ENCODE measurements at places on chromosomes 4 and X. TPM values are rescaled to one million over a fixed set of nuclear protein-coding genes. Genes with fewer than 3 reads are reported as not detected.

- no peak for DNase-seq
Measured at GRCh38 chr4:161005746-161006145, 1158.1 kb downstream of the FSTL5 start.

GRCh38 chr4:140031061-140031460 lies 122.9 kb downstream of the MAML3 start:
- DNase-seq: no peak

GRCh38 chrX:76921176-76921575 lies 493.7 kb downstream of the MAGEE1 start:
- no peak for DNase-seq

DNA sequence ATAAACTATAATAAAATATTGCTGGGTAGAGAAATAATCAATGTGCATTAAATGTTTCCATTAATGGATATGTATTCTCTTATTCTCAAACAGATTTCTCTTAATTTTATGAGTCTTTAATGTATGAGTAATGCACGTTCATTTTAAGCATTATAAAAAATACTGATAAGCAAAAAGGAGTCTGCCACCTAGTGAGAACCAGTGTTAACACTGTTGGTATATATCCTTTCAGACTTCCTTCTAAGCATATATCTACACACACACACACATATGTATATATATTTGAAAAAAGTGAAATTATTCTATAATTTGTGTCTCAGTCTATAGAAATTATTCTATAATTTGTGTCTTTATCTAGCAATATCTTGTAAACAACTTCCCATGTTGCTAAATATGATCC lies 49.9 kb upstream of the MTMR1 start:
- DNase-seq: peak; percentile 22

- no peak for DNase-seq
Measured at GRCh38 chrX:42028109-42028508, 104.8 kb upstream of the CASK start.

GRCh38 chr4:40333921-40334352 lies 1.2 kb upstream of the CHRNA9 start:
- DNase-seq: peak; percentile 96

GRCh38 chr4:76821641-76822040 lies 76.3 kb downstream of the SOWAHB start:
- DNase-seq: no peak

DNA sequence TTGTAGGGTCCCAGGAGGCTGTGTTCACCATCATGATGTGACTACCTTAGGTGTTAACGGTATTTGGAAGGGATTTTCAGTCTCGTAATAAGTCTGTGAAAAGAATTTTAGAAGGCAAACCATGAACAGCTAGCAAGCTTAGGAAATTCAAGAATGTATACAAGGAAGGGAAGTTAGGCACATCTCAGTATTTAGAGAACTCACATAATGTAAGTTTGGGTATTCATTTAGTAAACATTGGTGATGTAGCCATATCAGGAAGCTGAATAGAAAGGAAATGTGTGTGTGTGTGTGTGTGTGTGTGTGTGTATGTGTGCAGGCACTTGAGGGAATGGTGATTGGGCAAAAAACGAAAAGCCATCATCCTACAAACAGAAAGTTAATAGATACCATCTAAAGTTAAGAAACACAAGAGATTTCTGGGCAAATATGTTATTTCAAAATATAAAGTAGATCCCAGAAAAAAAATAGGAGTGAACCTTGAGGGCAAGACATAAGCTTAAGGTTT lies 34.7 kb upstream of the PRKX start:
- DNase-seq: no peak

- no peak for DNase-seq
Measured at GRCh38 chr4:39134683-39135306, 47.5 kb upstream of the WDR19 start.

GRCh38 chrX:19512961-19513360 lies 2.3 kb downstream of the MAP3K15 start:
- no peak for DNase-seq

GRCh38 chr4:123986268-123986798 lies 589.7 kb downstream of the SPRY1 start:
- peak; percentile 74 for DNase-seq

GRCh38 chrX:5898463-5898862 lies 330.2 kb downstream of the NLGN4X start:
- DNase-seq: no peak

The ARMCX1 gene
- 5.8 TPM for total RNA-seq

The COL4A5 gene
- 63.1 TPM for total RNA-seq

The LRAT gene
- 12.4 TPM for total RNA-seq

The USP26 gene
- total RNA-seq: not detected

The SLITRK2 gene
- total RNA-seq: not detected

The UBE2K gene
- total RNA-seq: 19.0 TPM

The IBSP gene
- not detected for total RNA-seq

The FMR1 gene
- 22.9 TPM for total RNA-seq

The TREX2 gene
- total RNA-seq: 5.5 TPM

The TMSB15A gene
- not detected for total RNA-seq

The TRIM2 gene
- 23.4 TPM for total RNA-seq

The SOD3 gene
- not detected for total RNA-seq

The PRR32 gene
- not detected for total RNA-seq

All from bronchial epithelial cell (primary cell).